CD4-positive, alpha-beta memory T cell (primary cell): ENCODE measurements at places on chromosomes 1 and 21. TPM values are rescaled to one million over a fixed set of nuclear protein-coding genes. Genes with fewer than 3 reads are reported as not detected.

- peak; percentile 31 for DNase-seq
These were observed 13.9 kb upstream of the LY9 start for GRCh38 chr1:160781914-160782689.

DNA sequence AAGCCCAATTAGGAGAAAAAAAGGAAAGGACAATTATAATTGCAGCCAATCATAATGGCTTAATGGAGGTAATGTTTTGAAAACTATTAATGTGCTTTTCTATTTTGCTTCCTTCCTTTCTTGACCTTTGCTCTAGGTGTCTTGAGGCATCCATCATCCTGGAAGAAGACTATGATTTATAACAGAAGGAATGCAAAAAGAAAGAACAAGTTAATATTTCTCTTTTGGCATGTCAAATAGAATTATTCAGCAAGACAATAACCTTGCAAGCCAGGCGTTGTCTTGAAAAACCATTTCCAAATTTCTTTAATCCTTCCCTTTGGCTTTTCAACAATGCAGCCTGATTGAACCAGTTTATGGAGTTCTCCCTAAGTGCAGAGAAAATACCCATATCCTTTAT lies 107.7 kb upstream of the USP24 start:
- no peak for DNase-seq

GRCh38 chr1:113178106-113178505 lies 105.1 kb downstream of the LRIG2 start:
- no peak for DNase-seq

DNA sequence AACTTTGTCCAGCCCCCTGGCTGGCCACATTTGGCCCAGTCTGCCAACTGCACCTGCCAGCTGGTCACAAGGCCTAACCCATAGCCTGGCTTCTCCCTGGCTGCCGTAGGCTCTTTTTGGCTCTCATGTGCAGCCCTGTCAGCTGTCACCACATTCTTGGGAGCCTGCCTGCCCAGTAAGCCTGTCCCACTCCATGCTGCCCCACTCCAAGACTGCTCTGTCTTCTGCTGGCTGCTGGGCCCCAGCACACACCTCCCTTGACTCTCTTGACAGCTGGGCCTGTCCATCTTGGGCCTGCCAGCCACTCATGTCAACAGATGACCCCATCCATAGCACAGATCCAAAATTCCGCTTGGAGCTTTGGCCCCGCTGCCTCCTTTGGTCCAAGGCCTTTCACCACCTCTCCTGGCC lies 74.3 kb upstream of the EDN2 start:
- DNase-seq: no peak

GRCh38 chr1:51346086-51346942 lies 16.0 kb upstream of the TTC39A start:
- no peak for DNase-seq

- DNase-seq: no peak
These were observed 1.2 kb downstream of the SPRR2B start for GRCh38 chr1:153070243-153070642.

- no peak for DNase-seq
These were observed 996.7 kb upstream of the ADGRL4 start for GRCh38 chr1:80003250-80003649.

- DNase-seq: no peak
These were observed 5.2 kb upstream of the OTUD7B start for GRCh38 chr1:150015651-150016131.

DNA sequence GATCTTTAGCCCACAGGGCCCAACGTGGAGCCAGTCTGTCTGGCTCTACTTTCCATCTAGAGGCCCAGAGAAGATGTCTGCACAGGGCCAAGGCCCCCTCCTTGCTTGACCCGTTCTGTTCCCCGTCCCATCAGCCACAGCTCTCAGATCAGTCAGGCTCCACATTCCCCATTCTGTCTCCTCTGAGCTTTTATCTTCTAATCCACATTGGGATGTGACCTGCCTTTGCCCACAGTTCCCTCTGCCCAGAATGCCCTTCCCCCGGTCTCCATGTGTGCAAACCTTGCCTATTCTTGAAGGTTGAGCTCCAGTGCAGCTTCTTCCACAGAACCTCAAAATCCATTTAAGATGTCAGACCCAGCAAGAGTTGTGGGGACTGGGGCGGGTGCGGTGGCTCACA lies 53.3 kb upstream of the WASF2 start:
- no peak for DNase-seq

GRCh38 chr1:24892188-24893153 lies 37.6 kb downstream of the RUNX3 start:
- DNase-seq: no peak

GRCh38 chr1:112727716-112728115 lies 12.6 kb upstream of the PPM1J start:
- DNase-seq: no peak

DNA sequence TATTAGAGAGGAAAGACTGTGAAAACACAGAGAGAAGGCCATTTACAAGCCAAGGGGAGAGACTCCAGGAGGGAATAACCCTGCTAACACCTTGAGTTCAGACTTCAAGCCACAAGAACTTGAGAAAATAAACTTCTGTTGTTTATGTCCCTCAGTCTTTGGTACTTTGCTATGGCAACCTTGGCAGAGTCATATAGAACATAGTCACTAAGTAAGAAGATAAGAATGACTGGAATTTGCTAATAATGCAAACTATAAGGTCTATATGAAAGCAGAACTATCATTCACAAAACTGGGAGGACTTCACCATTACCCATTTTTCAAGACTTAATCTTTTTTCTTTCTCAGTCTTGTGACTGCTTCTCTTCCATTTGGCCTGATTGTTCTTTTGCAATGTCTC lies 767.3 kb upstream of the ADAMTS5 start:
- DNase-seq: no peak

DNA sequence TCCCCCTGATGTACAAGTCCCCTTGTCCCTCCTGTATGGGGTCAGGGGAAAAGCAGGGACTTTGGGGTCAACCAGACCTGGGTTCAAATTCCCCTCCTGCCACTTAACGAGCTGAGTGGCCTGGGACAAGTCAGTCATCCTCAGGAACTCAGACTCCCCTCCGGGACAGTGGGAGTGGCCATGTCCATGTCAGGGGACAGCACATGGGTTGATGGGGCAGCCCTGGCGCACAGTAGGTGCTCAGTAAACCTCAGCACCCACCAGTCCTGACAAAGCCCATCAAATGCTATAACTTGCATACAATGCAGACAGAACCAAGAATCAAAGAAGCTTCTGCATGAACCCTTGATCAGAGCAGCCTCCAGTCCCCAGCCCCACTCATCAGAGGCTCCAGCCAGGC lies 30.0 kb downstream of the MATN1 start:
- DNase-seq: no peak

GRCh38 chr1:32893198-32894018 lies 7.1 kb downstream of the HPCA start:
- DNase-seq: no peak

GRCh38 chr1:207958376-207959139 lies 47.6 kb upstream of the CD34 start:
- DNase-seq: no peak

DNA sequence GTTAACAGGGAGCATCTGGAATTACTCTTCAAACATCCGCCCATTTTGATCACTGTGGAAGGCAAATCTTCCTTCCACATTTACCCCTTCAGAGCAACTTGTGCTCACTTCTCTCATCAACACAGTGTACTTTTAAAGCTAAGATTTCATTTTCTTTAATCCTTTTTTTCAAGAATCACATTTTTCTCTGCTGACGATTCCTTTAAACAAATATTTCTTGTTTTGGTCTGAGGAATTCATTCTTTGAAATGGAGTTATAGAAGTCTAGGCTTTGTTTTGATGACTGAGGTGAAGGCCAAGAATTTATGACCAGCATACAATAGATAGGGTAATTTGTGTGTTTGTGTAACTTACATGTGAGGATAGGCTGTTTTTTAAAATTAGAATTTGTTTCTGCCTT lies 25.6 kb downstream of the LRRC42 start:
- DNase-seq: no peak

DNA sequence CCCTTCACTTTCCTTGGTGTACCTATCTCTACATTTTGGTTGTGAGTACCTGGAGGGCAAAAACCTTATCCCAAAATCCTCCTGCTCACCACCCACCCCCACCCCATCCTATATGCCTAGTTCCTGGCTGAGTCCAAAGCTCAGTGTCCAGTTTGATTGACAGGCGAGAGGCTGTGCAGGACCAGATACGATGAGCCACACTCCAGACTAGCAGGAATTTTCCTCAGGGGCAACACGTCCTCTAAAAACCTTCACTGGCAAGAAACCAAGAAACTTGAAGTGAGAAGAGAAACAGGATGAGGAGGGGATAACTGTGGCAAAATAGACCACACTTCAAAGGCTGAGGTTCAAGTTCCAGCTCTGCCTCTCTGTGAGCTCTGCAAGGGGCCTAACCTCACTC lies 1.1 kb upstream of the SLAMF8 start:
- no peak for DNase-seq

- DNase-seq: no peak
These were observed 287.3 kb upstream of the VAMP3 start for GRCh38 chr1:7483634-7484383.

- DNase-seq: no peak
These were observed 464.5 kb downstream of the MATN1 start for GRCh38 chr1:30258876-30259275.

DNA sequence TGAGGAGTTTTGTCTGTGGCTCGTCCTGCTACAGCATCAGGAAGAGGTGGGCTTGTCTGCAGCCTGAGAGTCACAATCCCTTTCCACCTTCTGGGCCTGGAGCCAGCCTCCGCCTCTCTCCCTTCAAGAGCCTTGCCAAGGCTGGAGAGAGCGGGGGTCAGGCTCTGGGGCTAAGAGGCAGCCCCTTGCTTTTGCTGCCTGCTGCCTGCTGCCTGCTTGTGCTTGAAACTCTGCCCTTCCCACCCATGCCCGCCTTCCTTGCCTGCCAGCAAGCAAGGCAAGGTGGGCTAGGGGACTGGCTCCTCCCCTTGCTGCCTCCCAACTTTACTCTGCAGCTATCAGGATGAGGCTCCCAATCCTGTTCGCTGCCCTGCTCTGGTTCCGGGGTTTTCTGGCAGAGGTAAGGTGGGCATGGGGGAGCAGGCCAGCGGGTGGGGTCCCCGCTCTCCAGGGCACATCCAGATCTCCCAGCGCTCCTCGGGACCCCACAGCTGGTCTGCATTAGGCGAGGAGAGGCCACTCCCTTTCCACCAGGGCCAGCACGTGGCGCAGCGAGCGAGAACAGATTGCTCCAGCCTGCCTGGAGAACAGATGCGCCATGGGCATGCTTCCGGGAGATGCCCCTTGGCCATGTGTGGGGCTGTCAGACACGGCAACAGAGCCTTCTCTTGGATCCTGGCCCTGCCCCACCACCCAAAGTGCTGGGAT lies 7.5 kb upstream of the PTPN7 start:
- DNase-seq: no peak

GRCh38 chr21:34836103-34836932 lies 167.5 kb downstream of the CLIC6 start:
- no peak for DNase-seq

DNA sequence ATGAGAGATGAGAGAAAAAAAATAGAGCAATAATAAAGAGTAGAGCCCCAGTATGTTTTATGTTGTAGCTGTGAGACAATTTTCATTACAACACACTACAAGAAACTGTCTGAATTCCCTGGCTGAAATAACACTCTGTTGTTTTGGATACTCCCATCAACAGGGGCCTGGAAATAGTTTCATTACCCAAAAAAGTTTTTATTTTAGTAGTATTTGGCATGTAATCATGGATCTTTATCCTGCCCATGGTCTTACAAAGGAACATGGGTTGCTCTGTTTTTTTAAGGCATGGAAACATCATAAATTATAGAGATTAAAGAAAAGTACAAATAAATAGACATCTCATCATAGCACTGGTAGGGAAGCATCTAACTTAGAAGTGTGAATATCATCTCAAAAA lies 56.3 kb downstream of the GNG12 start:
- DNase-seq: no peak

DNA sequence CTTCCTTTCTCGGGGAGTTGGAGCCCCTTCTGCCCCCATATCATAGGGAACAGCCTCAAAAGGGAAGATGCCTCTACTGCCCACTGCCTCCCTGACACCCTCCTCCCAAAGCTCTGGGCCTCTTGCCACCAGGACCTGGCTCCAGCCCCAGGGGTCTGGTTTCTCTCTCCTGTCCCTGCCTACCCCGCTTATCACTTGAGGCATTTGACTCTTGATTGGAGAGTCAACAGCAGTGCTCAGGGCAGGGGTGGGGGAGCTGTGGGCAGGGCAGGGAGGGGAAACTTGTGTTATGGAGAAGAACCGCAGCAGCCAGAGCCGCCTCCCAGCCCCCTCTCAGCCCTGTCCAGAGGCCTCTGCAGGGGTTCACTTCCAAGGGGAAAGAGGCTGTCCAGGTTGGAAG lies 573 bp downstream of the TRIM63 start:
- DNase-seq: no peak

- DNase-seq: no peak
These were observed 16.8 kb downstream of the TNFSF4 start for GRCh38 chr1:173190101-173190936.

GRCh38 chr1:153800516-153800915 lies 25.3 kb downstream of the SLC27A3 start:
- no peak for DNase-seq

- no peak for DNase-seq
These were observed 1280.7 kb upstream of the TMPRSS15 start for GRCh38 chr21:19684328-19684727.

- no peak for DNase-seq
These were observed 46.5 kb upstream of the CRNN start for GRCh38 chr1:152460529-152460899.

DNA sequence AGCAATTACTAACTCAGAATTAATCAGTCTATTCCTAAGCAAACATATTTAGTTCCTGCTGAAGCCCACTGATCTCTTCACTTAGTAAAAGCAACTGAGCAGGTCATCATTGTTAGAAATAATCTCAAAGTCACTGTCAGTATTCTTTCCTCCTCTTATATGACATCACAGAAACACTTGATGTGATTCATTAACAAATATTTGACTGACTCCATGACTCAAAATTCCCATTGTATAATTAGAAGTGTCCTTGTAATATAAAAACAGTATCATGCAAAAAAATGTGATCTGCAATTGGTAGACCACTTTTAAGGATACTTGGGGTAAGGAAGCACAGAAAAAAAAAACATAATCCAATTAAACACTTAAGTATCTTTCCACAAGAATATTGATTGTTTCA lies 194.4 kb downstream of the DPYD start:
- DNase-seq: no peak

- DNase-seq: no peak
These were observed 17.0 kb downstream of the ATP5PO start for GRCh38 chr21:33898586-33898985.

GRCh38 chr1:27554293-27554692 lies 49.7 kb downstream of the AHDC1 start:
- no peak for DNase-seq

GRCh38 chr1:112239683-112240330 lies 156.2 kb upstream of the CTTNBP2NL start:
- no peak for DNase-seq

GRCh38 chr21:36159356-36159921 lies 2.8 kb downstream of the DOP1B start:
- no peak for DNase-seq

The RIMS3 gene
- total RNA-seq: 2.3 TPM

The TRIM58 gene
- total RNA-seq: 0.23 TPM

The KPRP gene
- not detected for total RNA-seq

The GBP5 gene
- total RNA-seq: 79.2 TPM

The PLPP3 gene
- 0.94 TPM for total RNA-seq

The LDLRAD1 gene
- total RNA-seq: not detected

The UMODL1 gene
- total RNA-seq: 1.1 TPM

The TIE1 gene
- not detected for total RNA-seq

The PTGS2 gene
- total RNA-seq: not detected

The TPRG1L gene
- total RNA-seq: 59.5 TPM

The AXDND1 gene
- 1.3 TPM for total RNA-seq

The PLPPR5 gene
- not detected for total RNA-seq

The RUNX3 gene
- total RNA-seq: 112 TPM

The DOP1B gene
- 24.0 TPM for total RNA-seq
